ENCODE measurements at places on chromosomes 13 and 19.

DNA sequence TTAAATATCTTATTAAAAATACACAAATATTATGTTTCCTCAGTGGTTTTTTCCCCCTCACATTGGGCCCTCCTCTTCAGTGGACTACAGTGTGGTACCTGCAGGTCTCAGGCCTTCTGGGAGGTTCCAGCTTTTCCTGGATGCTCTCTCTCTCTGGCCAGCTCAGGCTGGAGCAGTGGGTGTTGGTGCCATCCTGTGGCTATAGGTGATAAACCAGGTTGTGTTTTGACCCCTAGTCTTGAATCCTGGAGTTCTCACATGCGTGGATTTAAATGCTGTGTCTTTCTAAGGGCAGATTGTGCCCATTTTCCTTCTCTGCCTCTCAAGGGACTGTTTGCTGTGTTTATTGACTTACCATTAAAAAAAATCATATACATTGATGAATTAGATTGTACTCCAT is 41.2 kb upstream of the ZNF527 start:
- DNase-seq: no peak

- DNase-seq: no peak
Measured at GRCh38 chr13:45607931-45608330, 7.6 kb downstream of the ERICH6B start.

GRCh38 chr19:30090476-30090875 is 148.4 kb downstream of the URI1 start:
- no peak for DNase-seq

DNA sequence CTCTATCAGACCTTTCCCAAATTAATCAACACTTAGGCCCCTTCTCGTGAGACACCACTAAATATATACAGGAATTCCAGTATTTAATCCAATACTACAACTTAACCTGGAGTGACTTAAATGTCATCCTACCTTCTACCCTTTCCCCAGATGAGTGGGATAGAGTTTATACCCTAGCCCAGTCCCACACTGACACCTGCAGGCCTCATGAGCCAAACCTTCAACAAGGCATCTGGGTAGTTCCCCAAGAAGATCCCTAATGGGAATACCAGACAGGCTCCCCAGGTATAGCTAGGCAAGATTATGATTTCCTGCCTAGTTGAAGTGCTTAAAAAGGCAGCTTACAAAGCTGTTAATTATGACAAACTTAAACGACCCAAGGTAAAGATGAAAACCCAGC is 15.9 kb downstream of the ZNF83 start:
- no peak for DNase-seq

- no peak for DNase-seq
Measured at GRCh38 chr13:34151885-34152284, 333.9 kb downstream of the RFC3 start.

DNA sequence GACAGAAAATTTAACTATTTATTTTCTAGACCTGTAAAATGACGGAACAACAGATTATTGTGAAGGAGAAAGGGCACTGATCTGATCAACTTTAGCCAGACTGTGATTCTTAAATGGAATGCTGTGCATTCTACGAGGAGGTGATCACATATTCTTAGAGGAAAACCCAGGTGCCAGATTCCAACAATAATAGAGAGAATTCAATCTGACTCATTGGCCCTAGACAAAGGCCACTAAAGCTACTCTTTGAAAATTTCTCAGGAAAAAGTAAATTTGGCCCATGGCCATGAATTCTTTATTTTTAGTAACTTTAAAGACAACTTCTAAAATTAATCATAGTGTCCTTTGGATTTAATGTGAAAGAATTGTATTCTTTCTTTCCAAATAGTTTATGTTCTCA is 58.6 kb upstream of the POSTN start:
- DNase-seq: no peak

DNA sequence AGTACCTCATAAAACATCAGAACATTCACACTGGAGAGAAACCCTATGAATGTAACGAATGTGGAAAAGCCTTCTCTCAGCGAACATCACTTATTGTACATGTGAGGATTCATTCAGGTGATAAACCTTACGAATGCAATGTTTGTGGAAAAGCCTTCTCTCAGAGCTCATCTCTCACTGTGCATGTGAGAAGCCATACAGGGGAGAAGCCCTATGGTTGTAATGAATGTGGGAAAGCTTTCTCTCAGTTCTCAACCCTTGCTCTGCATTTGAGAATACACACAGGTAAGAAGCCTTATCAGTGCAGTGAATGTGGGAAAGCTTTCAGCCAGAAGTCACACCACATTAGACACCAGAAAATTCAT is 22.0 kb downstream of the ZNF146 start:
- DNase-seq: no peak

- no peak for DNase-seq
Measured at GRCh38 chr13:23349161-23349897, 84.2 kb downstream of the SACS start.

- DNase-seq: peak; percentile 19
Measured at GRCh38 chr13:102580552-102581169, 16.1 kb upstream of the TPP2 start.

- DNase-seq: no peak
Measured at GRCh38 chr13:37340901-37341670, 235.6 kb upstream of the CSNK1A1L start.

DNA sequence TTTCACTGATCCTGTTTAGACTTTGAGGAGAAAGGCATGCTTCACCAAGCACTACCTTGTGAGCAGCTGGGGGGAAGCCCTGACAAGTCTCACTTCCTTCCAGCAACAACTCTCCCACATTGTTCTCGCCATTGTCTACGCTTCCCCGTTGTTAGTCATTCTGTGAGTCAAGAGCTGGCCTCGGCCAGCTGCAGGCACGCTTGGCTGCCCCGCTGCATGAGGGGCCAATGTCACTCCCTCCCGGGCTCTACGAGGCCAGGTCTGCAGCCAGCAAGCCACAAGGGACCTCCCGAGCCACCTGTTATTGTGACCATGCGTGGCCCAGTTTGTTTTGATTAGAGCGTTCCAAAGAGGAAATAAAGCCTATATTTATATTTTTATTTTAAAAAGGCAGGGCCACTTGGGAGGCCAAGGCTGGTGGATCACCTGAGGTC is 220.9 kb downstream of the FOXO1 start:
- no peak for DNase-seq

DNA sequence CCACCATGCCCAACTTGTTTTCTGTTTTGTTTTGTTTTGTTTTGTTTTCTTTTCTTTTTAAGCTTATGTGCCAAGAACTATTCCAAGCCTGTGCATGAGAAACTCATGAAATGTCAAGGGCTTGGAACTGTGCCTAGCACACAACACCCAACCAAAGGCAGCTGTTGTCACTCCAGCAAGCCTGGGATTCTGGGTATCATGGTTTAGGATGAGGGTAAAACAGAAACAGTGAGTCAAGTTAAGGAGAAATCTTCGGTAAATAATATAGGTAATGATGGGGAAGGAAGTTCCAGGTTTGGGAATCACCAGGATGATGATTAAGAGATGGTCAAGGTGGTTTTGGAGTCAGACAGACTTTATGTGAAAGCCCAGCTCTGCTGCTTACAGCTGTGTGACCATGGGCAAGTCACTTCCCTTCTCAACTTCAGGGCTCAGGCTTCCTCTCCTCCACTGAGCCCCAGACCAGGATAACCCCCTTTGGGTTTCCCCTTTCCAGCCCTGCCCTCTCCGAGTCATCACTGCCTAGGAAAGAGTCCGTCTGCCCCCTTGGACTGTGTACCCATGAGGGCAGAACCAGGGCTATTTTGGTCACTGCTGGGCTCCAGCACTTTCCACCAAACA is 5.0 kb downstream of the PVR start:
- DNase-seq: no peak

- DNase-seq: no peak
Measured at GRCh38 chr13:95643571-95643935, 953 bp downstream of the DZIP1 start.

- DNase-seq: no peak
Measured at GRCh38 chr13:28792992-28793391, 27.1 kb upstream of the MTUS2 start.

DNA sequence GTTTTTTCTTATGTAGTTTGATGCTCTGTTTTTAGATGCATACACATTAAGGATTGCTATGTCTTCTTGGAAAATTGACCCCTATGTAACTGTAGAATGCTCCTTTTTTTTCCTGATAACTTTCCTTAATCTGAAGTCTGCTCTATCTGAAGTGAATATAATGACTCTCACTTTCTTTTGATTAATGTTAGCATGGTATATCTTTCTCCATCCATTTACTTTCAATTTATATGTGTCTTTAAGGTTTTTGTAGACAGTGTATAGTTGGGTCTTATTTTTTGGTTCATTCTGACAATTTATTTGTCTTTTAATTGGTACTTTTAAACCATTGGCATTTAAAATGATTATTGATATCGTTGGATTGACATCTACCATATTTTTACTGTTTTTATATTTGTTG is 92.3 kb downstream of the URI1 start:
- DNase-seq: no peak

- DNase-seq: no peak
Measured at GRCh38 chr13:108677806-108678205, 48.4 kb downstream of the MYO16 start.
